Left ventricle myocardium superior (tissue), 1 donor: ENCODE measurements at places on chromosomes 1 and 21. TPM values are rescaled to one million over a fixed set of nuclear protein-coding genes. Genes with fewer than 3 reads are reported as not detected.

TMEM200B gene
- total RNA-seq: 1.5 TPM

USP24 gene
- 33.1 TPM for total RNA-seq

TMPRSS3 gene
- not detected for total RNA-seq

SDC3 gene
- 19.6 TPM for total RNA-seq

GNG4 gene
- not detected for total RNA-seq

MRAP gene
- 0.37 TPM for total RNA-seq

CLCA4 gene
- total RNA-seq: not detected

GSTM5 gene
- 2.6 TPM for total RNA-seq

HEYL gene
- total RNA-seq: 15.0 TPM

PLEKHN1 gene
- not detected for total RNA-seq

ELAVL4 gene
- total RNA-seq: not detected

HSD11B1 gene
- total RNA-seq: 2.8 TPM

RUNX3 gene
- total RNA-seq: 0.89 TPM

TNFRSF1B gene
- total RNA-seq: 13.0 TPM

TACSTD2 gene
- 0.25 TPM for total RNA-seq

TMEM82 gene
- total RNA-seq: not detected

MAP1LC3C gene
- total RNA-seq: not detected

CYYR1 gene
- 27.5 TPM for total RNA-seq

SLC5A9 gene
- 0.17 TPM for total RNA-seq

ALG6 gene
- 4.0 TPM for total RNA-seq

KDM1A gene
- total RNA-seq: 35.0 TPM

HPCA gene
- not detected for total RNA-seq

SDCCAG8 gene
- 21.1 TPM for total RNA-seq

LCE2D gene
- total RNA-seq: not detected

FAM163A gene
- total RNA-seq: 0.27 TPM

GPR25 gene
- total RNA-seq: not detected

SPRR3 gene
- not detected for total RNA-seq

CLCNKB gene
- 2.1 TPM for total RNA-seq

ACKR1 gene
- 15.9 TPM for total RNA-seq

TMEM81 gene
- 3.7 TPM for total RNA-seq

GGPS1 gene
- total RNA-seq: 29.8 TPM

NPPA gene
- 5.5 TPM for total RNA-seq

RAVER2 gene
- total RNA-seq: 32.6 TPM

TRIM17 gene
- total RNA-seq: 0.50 TPM

ATP1A4 gene
- not detected for total RNA-seq

KRTAP19-3 gene
- not detected for total RNA-seq

TMEM125 gene
- total RNA-seq: not detected

TIE1 gene
- total RNA-seq: 21.9 TPM

TGFBR3 gene
- total RNA-seq: 26.2 TPM

IFI6 gene
- total RNA-seq: 34.5 TPM

LINGO4 gene
- total RNA-seq: 0.67 TPM

LAMC2 gene
- total RNA-seq: 3.7 TPM
